ENCODE measurements at places on chromosomes 4 and X.

DNA sequence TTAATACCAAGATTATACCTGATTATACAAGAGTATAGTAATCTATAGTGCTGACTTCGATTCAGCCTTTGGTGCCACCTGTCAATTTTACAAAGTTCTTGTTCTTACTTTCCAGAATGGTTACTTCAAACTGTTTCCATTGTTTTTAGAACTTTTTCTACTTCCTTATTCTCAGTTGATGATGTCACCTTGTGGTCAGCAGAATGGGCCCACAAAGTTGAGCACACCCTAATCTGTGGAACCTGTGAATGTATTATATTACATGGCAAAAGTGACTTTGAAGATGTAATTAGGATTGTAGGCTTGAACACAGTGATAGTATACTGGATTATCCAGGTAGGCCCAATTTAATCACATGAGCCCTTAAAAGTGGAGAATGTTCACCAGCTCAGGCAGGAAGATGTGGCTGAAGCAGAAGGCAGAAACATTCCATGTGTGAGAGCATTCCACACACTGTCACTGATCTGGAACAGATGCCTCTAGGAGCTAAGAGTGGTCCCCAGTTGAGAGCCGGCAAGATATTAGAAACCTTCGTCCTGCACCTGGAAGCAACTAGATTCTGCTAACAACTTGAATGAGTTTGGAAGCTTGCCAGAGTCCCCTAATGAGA, 6.3 kb upstream of the SGMS2 start:
- no peak for DNase-seq

GRCh38 chrX:70264784-70265183, 3.4 kb upstream of the ARR3 start:
- DNase-seq = no peak

- no peak for DNase-seq
Measured at GRCh38 chr4:25113915-25114904, 46.0 kb downstream of the SEPSECS start.

- no peak for DNase-seq
Measured at GRCh38 chr4:86050496-86050895, 309.4 kb downstream of the MAPK10 start.

GRCh38 chrX:1051421-1051820, 161.0 kb downstream of the CRLF2 start:
- DNase-seq = no peak

GRCh38 chr4:73211968-73212367, 46.6 kb downstream of the ANKRD17 start:
- no peak for DNase-seq

- no peak for DNase-seq
Measured at GRCh38 chr4:82893942-82894341, 3.0 kb upstream of the SEC31A start.

GRCh38 chr4:11496351-11496829, 67.7 kb upstream of the HS3ST1 start:
- no peak for DNase-seq

DNA sequence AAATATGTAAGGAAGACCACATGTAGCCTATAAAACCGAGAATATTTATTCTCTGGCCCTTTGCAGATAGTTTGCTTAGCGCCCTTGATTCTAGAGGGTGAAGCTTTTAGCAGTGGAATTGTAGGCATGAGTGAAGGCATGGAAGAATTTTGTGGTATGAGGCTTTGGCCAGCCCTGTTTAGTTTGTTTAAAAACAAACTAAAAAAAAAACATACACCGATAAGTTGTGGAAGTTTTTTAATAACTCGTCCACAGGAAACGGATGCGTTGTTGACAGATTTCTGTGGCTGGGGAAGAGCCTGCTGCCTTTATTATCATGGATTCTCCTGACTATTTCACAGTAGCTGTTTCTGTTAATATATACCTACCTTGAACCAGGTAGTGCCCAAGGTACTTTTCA, 194.7 kb upstream of the LNX1 start:
- DNase-seq = no peak

DNA sequence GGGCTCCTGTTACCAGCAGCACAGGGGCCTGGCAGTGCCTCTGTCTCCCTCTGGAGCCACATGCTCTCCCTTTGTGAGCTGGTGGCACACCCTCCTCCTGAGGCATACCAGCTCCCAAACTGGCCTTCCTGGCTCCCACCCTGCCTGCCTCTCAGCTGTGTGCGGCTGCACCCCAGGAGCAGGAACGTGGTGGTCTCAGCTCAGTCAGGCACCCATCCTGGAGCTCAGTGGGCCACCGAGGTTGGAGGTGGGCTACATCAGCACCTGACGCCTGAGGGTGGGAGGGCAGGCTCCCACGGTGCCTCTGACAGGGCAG, 85.9 kb upstream of the NKX1-1 start:
- no peak for DNase-seq

DNA sequence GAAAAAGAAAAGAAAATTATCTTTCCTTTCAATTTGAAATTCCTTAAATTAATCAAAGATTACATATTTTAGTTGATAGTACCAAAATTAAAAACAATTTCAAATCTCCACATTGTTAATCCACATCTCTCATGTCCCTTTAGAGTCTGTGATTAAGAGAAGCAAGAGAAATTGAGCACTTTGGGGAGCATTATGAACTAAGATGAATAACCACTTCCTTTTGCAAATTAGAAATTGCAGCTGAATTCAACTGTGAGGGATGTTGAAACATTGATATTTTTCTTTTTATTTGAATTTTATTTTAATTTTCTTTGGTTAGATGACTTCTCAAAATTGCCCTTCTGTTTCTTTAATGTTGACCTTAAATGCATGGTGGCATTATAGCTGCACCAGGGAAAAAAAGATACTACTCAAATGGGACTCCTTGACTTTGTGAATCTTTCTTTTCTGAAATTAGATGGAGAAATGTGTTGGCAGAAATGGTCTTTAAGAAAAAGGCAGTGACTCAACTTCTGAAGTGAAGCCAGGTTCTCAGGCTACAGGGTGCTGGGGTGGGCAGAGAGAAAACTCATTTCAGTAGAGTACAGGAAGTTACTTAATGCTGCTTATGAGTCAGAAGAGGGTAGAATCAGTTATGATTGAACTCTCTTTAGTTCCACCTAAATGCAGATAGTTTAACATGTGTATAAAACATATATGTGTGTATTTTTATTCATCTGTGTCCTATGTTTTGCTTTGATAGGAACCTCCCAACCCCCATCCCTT, 92.0 kb upstream of the TNIP3 start:
- no peak for DNase-seq

DNA sequence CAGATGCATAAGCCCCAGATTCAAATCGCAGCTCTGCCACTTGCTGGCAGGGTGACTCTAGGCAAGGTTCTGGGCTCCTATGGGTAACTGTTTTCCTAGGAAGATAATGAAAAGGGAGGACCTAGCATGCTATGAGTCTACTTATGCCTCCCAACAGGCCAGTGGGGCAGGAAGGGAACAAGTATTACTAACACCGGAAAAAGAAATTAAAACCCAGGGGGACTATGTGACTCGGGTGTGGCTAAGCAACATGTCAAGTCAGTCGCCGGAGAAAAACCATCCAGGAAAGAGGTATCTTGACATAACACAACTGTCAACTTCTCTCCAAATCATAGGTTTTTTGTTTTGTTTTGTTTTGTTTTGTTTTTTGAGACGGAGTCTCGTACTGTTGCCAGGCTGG, 45.5 kb upstream of the RBPJ start:
- no peak for DNase-seq

DNA sequence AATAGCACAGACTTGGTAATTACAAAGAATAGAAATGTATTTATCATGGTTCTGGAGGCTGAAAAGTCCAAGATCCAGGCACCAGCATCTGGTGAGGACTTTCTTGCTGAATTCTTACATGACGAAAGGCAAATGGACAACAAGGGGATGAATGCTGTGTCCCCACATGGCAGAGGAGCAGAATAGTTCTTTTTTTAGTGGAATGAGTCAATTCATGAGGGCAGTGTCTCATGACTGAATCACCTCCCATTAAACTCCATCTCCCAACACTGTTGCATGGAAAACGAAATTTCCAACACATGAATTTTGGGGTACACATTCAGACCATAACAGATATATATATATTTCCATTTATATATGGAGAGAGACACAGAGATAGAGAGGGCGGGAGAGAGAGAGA, 628.3 kb downstream of the TRIML1 start:
- no peak for DNase-seq

DNA sequence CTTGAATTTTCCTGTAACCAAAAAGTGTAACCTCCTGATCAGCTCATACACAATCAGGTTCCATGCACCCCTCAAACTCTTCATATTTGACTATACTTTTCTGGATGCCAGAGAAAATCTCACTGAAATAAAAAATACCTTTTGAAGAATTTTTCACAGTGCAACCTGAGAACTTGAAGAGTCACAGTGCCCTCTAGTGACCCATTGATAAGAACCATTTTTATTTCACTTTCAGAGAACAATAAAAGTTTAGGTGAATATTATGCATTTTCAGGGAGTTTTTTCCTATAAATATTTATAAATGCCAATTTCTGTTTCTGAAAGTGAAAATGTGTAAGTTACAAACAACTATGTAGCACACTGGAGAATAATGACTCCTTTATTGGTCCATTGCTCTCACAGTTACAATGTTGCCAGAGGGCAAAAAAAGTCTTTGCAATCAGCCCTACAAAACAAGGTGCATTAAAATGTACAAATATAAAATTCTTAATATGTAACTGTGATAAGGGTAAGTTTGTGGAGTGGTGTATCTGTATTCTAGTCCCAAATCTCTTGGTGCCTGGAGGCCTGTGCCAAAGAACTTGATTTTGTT, 153.6 kb upstream of the INTU start:
- peak; percentile 21 for DNase-seq

DNA sequence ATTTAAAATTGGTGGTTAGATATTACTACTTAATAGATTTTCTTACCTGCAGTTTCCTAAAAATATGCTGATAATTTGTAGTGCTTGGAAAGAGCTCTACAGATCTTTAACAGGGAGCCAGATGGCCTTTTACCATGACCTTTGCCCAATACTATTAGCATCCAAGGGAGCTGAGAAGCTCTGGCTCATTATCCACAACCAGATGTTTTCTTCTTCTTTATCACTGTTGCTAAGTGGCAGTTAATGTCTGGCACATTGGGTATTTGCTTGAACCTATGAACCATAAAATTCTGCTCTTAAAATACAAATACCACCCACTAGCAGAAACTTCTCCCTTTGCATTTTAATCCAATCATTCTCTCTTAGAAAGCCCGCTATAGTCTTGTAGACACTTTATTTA, 1480.3 kb downstream of the C4orf33 start:
- no peak for DNase-seq

GRCh38 chr4:143417679-143418403, 81.2 kb downstream of the GAB1 start:
- DNase-seq = no peak

DNA sequence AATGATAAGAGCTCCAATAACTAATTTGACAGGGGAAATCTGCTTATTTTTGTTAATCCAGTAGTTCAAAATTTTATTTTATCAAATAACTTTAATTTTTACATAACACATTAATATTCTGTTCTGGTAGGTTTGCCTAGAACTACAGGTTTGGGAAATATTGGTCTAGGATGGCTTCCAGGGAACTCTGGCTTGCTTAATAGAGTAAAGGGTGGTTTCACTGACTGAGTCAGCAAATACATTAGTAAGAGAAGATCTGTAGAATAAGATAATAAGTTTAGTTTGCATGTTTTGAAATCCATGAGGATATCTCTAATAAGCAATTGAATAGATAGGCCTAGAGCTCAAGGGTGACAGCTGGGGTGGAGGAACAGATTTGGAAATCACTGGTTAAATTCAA, 500.7 kb downstream of the ZNF674 start:
- DNase-seq = no peak

DNA sequence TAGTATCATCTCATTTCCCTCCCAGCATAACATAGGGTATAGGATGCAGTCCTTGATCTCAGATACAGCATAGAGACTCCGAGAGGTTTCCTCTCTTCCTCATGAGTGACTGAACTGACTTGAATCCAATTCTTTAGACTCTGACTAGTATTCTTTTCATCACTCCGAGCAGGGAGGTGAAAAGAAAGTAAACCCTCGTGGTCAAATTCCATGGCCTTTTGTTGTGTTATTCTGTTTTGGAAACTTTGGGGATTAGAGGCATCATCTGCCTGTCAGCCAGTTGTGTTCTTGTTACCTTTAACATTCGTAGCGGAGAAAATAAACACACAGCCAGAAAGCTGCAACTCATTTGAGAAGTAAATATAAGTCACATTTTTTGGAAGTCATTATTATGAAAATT, 206.6 kb downstream of the ARHGAP10 start:
- no peak for DNase-seq

DNA sequence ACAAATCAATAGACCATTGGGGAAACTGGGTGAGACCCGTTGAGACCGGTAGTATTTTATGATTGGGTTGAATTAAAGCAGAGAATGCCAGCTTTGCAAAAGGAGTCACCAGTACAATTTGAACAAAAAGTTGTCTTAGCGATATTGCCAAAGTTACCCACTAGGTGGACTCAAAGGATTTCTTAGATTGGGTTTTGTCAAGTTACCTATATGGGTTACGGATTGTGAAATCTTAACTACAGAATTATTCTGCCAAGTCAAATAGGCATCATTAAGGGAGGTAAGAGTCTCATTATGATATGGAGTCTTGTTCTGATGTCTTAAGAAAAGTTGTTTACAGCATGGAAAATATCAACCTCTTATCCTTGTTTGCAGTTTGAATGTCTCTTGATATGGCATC, 15.0 kb upstream of the CT47A1 start:
- DNase-seq = no peak

DNA sequence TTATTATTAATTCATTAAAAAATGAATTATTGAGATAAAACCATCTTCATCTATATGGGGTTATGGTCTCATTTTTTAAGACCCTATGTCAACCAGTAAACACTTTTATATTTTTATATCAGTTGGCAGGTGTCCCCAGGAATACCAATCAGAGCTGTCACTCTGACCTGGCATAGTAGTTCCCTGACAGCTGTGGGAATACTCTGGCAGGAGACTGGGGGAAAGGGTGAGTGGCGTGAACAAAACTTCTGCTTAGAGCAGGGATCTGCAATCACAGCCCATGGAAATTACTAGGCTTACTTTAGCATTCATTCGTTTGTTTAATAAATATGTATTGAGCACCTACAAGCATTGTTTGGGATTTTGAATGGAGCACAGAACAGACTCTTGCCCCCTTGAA, 254.1 kb upstream of the KLF3 start:
- DNase-seq = no peak

- no peak for DNase-seq
Measured at GRCh38 chr4:55733932-55734331, 85.7 kb upstream of the EXOC1L start.

- no peak for DNase-seq
Measured at GRCh38 chr4:23934223-23934622, 44.4 kb upstream of the PPARGC1A start.
